ENCODE measurements at places on chromosomes 2 and 18.

DNA sequence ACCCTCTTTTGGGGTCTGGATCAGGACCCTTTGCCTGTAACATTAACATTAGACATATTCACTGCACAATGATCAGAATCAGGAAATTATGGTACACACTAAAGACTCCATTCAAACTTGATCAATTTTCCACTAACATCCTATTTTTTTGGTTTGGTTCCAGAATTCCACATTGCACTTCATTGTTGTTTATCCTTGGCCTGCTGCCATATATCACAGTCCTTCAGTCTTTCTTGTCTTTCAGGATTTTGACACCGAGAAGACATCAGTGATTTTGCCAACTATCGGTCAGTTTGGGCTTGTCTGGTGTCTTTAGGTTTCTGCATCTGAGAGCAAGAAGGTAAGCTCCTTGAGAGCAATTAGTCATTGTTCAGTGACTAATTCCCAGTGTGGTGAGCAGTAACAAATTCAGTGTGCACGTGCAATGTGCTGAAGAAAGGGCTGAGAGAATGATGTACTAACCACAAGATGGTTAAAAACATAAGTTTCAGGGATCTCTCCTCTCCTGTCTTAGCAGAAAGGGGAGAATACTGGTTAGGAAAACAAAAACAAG, 23.5 kb downstream of the MARCHF4 start:
- no peak for DNase-seq

- DNase-seq: no peak
Observed at GRCh38 chr2:30872797-30873196, 65.6 kb upstream of the CAPN13 start.

DNA sequence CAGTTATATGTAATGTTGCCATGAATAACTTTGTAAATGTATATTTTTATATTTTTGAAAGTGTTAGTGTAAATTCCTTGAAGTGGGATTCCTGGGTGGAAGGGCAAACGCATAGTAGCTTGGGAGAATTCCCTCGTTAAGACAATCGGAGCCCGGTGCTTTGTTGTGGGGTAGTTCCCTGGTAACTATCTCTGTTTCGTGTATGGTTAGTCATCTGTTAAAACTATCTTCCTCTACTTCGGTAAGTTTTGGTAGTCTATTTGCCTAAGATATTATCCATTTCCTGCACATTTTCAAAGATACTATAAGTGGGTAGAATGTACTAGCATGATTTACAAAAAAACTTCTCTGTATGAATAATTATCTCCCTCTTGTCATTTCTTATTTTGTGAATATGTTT, 113.8 kb upstream of the NRXN1 start:
- no peak for DNase-seq

GRCh38 chr18:65025756-65026155, 725.1 kb upstream of the CDH7 start:
- DNase-seq: no peak

GRCh38 chr2:71353248-71353647, 21.7 kb downstream of the ZNF638 start:
- no peak for DNase-seq

GRCh38 chr2:64661741-64662169, 8.0 kb upstream of the SERTAD2 start:
- DNase-seq: no peak

DNA sequence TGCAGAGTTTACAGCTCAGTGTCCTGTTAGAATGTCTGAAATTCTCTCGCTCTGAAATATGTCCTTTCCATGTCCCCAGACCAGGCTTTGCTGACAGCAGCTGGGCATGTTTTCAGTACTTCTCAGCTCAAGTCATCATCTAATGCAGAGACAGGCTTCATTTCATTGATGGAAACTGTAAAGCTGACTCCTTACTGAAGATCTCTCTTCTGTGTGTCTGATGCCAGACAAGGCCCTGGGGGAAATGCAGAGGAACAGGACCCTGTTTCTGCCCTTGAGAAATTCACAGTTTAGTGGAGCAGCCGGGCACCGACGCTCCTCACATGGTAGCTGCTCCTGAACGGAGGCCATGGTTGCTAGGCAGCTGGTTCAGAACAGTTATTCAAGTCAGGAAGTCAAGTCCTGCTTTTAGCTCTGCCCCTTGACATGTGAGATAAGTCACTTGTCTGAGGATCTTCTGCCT, 24.6 kb upstream of the FZD7 start:
- DNase-seq: no peak

DNA sequence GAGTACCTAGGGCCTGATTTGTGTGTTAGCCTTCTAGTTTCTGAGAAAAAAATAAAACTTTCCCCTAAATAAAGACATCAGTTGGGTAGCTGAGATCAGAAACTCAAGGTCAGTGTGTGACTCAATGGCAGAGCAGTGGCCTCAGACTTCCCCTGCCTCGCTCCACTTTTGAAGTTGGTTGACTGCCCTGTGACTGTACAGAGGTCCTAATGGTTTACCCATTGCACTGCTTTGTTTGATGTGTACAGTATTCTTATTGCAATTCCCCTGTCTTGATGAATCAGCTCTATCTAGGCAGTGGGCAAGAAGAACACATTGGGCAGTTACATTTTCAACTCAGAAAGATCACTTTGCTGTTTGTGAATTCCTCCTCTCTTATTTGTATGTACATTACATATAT, 315.7 kb downstream of the KCNS3 start:
- DNase-seq: no peak

DNA sequence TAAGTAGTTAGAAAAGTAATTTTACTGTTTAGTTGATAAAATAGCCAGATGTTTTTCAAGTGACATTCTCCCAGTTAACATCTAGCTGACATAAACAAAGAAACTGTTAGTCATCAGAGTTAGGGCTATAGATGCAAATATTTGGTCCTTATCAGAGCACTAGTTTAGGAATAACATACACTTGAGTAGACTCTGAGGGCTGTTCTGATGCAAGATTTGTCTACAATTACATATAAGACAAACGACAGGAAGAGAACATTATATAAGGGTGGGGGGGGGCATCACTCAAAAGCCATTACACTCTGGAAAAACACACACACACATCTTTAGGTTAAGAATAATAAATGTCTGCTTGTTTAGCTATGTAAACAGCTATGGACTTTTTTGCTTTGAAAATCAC, 554.4 kb upstream of the LRRTM1 start:
- DNase-seq: no peak

DNA sequence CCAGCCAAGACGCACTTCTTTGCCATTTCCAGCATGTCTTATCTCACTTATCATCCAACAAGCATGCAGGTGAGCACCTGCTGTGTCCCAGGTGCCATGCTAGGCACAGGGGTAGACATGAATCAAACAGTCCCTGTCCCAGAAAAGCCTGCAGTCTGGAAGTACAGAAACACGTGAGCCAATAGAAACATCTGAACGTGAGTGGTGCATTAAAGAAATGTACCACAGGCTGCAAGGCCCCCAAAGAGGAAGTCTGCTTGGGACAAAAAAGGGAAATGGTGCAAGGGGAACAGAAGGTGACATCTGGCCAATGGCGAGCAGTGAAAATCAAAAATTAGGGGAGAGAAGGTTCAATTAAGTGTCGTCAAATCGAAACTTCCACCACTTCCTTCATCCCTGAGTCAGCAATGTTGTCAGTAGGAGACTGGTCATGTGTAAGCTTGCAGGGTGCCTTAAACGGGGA, 17.6 kb upstream of the TMEM247 start:
- DNase-seq: no peak

Measured in left renal pelvis (tissue), 4 donors.